Type B pancreatic cell (in vitro differentiated cells): ENCODE measurements at places on chromosomes 13 and 19.

- H3K36me3 ChIP-seq = peaks cover 3% of the 10 kb centered on the region
- H3K4me3 ChIP-seq = no peak overlapping the region
- no peak for DNase-seq
- no peaks in the 10 kb centered on the region for H3K27me3 ChIP-seq
Observed at GRCh38 chr19:55681131-55682092, 6.4 kb downstream of the EPN1 start.

GRCh38 chr19:12187625-12188024, 24.7 kb downstream of the ZNF136 start:
- H3K27me3 ChIP-seq = no peaks in the 10 kb centered on the region
- no peaks in the 10 kb centered on the region for H3K4me1 ChIP-seq
- DNase-seq = no peak
- no peak overlapping the region for H3K27ac ChIP-seq
- H3K36me3 ChIP-seq = peaks cover 79% of the 10 kb centered on the region

DNA sequence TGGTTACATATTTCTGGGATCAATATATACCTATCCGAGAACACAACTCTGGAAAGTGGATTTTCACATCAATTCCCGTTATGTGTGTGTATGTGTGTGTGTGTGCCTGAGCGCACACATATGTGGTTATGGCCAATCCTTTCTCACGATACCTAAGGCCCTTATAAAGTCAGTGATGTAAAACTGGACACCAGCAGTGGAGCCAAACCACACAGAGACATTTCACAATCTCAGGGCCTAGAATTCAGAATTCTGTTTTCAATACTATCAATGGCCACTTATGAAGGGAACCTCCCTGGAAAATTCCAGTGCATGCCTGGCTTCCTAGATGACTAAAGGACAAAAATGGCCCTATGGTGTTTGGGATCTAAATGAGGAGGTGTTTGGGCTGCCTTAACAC, 187.3 kb upstream of the UBL3 start:
- H3K27me3 ChIP-seq = peaks cover 16% of the 10 kb centered on the region
- DNase-seq = no peak
- no peak overlapping the region for H3K4me3 ChIP-seq
- no peak overlapping the region for H3K27ac ChIP-seq

DNA sequence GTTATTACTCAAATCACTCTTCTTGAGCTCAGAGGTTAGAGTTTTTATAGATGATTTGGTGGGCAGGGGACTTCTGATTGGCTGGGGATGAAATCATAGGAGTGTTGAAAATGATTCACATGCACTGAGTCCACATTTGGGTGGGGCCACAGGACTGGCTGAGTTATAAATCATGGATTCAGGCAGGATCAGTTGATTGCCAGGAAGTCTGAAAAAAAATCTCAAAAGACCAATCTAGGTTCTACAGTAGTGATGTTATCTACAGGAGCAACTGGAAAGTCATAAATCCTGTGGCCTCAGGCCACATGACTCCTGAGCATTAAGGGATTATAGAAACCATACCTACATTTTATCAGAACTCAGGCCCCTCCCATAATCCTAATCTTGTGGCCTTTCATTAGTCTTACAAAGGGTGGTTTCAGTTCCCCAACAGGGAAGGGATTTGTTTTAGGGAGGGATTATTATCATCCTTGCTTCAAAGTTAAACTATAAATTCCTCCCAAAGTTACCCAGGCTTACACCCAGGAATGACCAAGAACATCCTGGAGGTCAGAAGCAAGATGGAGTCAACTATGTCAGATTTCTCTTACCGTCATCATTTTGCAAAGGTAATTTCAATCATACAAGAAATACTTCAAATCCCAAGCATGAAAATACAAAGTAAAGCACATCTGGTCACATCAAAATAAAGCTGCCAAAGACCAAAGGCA, 5.6 kb upstream of the CCDC70 start:
- H3K27ac ChIP-seq = peak overlapping the region; percentile 21
- no peak overlapping the region for H3K4me3 ChIP-seq
- DNase-seq = no peak
- no peaks in the 10 kb centered on the region for H3K36me3 ChIP-seq

- DNase-seq = no peak
- no peak overlapping the region for H3K27ac ChIP-seq
- no peaks in the 10 kb centered on the region for H3K27me3 ChIP-seq
- H3K36me3 ChIP-seq = no peaks in the 10 kb centered on the region
- H3K4me3 ChIP-seq = no peak overlapping the region
- peaks cover 26% of the 10 kb centered on the region for H3K4me1 ChIP-seq
Observed at GRCh38 chr19:17081672-17082630, 6.4 kb downstream of the MYO9B start.

GRCh38 chr13:62040078-62040477, 624.4 kb upstream of the PCDH20 start:
- no peak for DNase-seq
- no peaks in the 10 kb centered on the region for H3K36me3 ChIP-seq
- no peak overlapping the region for H3K4me3 ChIP-seq

DNA sequence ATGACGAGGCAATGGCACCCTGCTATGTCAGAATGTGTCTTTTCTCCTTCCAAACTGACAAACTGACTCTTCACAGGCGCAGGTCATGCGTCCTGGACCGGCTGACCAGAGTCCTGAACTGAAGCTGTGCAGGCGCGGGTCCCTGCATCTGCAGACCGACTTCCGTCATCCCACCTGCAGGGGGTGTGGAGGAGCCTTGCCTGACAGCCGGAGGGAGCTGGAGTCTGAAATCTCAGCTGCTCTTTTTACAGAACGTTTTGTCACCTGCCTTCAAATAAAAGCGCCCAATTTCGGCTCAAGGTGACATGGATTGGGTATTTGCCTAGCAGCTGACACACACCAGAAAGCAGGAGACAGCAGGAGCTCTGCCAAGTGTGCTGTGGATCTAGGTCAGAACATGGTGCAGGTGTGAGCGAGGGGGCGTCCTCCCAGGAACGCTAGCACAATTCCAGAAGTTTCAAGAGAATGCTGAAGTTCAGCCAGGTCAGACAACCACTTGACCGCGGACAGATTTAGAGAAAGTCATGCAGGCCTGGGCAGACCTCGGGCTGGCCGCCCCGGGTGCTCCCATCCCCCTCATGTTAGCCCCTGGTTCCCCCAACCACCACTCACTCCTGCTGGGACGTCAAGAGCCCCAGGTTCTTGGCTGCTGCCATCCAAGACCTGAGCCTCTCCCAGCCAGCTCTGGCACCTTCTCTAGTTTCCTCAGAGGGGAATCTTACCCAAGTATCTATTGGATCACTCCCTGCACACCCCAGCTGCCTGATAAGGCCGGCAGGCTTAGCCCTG, 32.8 kb downstream of the ELL start:
- no peak for DNase-seq
- peak overlapping the region; percentile 31 for H3K27ac ChIP-seq

- DNase-seq = no peak
- peaks cover 9% of the 10 kb centered on the region for H3K4me1 ChIP-seq
- no peaks in the 10 kb centered on the region for H3K27me3 ChIP-seq
- peak overlapping the region; percentile 99 for H3K27ac ChIP-seq
- H3K36me3 ChIP-seq = no peaks in the 10 kb centered on the region
Observed at GRCh38 chr19:8320564-8321066, 560 bp downstream of the NDUFA7 start.

DNA sequence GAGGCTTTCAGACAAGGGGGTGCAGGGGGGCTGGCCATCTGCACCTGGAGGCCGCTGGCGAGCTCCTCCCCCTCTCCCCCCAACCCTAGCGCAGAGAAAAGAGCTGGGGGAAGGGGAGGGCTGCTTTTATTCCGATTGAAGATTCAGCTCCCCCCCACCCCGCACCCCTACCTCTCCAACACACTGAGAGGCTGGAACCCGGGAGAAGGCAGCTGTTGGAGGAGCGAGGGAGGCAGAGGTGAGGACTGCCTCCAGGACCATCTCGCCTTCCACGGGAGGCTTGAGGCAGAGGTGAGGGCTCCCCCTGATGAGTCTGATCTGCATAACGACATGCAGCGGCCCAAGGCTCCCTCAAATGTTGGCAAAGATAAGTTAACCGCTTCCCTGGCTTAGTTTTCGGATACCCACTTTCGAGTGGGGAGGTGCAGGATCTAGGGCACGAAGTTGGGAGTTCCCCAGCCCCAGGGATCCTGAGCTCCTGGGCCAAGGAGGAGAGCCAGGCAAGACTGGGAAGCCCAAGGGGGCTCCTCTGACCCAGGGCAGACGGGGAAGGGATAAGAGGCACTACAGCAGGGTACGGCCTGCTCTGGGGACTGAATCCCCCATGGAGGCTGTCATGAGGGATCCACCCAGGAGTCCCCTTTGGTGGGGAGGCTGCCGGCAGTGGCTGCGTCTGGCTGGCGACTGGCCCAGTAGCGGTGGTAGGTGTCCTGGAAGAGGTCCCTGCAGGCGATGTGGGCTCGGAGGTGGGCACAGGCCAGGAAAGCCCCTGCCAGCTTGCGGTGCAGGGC, 1.2 kb upstream of the NUMBL start:
- peak overlapping the region; percentile 56 for H3K27ac ChIP-seq
- no peaks in the 10 kb centered on the region for H3K27me3 ChIP-seq
- H3K36me3 ChIP-seq = no peaks in the 10 kb centered on the region
- DNase-seq = no peak
- peak overlapping the region; percentile 45 for H3K4me3 ChIP-seq

DNA sequence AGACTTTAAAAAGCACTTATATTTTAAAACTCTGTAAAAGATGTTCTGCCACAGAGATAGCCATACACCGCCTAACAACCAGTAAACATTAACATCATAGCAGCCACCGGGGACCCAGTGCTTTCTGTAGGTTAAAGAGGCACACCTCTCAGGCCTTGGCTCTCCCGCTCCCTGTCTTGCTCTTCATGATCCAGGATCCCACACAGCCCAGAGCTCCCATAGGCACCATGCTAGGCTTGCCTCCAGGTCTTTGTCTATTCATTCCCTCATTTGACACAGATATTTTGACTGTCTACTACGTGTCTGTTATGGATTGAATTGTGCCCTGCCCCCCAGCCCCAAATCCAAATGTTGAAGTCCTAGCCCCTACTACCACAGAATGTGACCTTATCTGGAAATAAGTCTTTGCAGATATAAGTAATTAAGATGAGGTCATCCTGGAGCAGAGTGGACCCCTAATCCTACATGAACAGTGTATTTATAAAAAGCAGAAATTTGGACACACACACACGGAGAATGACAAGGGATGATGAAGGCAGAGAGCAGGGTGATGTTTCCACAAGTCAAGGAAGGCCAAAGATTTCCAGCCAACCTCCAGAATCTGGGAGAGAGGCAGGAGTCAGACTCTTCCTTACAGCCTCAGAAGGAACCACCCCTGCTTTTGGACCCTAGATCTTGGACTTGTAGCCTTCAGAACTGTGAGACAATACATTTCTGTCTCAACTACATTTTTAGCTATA, 272.6 kb downstream of the DNAJC15 start:
- H3K4me3 ChIP-seq = no peak overlapping the region
- DNase-seq = no peak
- peaks cover 4% of the 10 kb centered on the region for H3K36me3 ChIP-seq
- H3K4me1 ChIP-seq = peaks cover 22% of the 10 kb centered on the region
- H3K27ac ChIP-seq = no peak overlapping the region

GRCh38 chr19:41691268-41691970, 3.3 kb upstream of the CEACAM7 start:
- no peak overlapping the region for H3K27ac ChIP-seq
- DNase-seq = no peak
- H3K36me3 ChIP-seq = no peaks in the 10 kb centered on the region
- no peak overlapping the region for H3K4me3 ChIP-seq

DNA sequence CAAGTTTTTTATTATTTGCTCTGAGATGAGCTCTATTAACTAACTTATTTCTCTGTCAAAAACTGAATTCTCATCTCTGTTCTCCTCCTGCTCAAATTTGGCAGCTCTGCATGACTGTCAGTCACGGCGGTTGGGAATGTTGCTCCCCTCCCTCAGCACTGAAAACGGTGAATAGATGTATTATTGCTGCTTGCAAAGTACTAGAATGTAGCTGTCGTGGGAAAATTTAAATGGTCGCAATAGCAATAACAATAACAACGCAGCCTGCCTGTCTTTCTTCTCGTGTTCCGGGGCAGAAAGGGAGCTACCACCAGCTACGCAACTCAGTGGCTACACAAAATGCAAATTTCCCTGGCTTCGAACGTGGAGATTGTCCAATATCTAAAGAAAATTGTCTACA, 125.6 kb upstream of the FRY start:
- no peak for DNase-seq
- H3K36me3 ChIP-seq = no peaks in the 10 kb centered on the region
- H3K27me3 ChIP-seq = peaks cover 12% of the 10 kb centered on the region
- no peak overlapping the region for H3K27ac ChIP-seq
- no peak overlapping the region for H3K4me3 ChIP-seq

- H3K4me3 ChIP-seq = no peak overlapping the region
- peak; percentile 58 for DNase-seq
- no peaks in the 10 kb centered on the region for H3K4me1 ChIP-seq
- no peak overlapping the region for H3K27ac ChIP-seq
Observed at GRCh38 chr13:26721251-26722121, 39.1 kb downstream of the GPR12 start.

DNA sequence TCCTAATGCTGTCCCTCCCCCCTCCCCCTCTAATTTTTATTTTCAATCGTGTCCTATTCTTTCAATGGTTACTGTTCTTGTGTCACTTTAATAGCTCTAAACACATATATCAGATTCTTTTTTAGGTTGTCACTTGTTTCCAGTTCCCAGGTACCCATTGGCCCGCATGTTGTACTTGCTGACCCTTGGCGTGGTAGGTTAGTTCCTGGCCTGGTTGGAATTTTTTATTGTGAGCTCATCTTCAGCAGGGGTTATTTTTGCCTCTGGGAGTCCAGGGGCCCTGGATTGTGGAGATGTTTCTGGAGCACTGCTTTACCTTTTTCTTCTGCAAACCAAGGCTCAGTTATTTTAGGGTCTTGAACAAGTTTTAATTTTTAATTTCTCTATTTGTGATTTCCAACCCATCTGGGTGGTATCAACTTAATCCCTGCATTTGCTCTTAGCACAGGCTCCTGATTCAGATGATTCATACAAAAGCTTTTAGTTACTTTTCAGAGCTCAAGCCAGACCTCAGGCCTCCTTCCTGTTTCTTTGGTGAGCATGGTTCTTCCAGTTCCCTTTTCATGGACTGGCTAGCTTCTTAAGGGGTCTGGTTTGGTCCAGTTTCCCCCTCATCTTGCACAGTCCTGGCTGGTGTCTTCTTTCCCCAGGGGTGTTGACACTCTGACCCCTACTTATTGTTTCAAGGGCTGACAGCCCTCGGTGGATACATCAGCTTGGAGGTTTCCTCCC, 220.5 kb downstream of the TM9SF2 start:
- no peak overlapping the region for H3K27ac ChIP-seq
- H3K36me3 ChIP-seq = no peaks in the 10 kb centered on the region
- no peak for DNase-seq

GRCh38 chr13:114103801-114104654, 28.4 kb downstream of the RASA3 start:
- peaks cover 12% of the 10 kb centered on the region for H3K4me1 ChIP-seq
- no peaks in the 10 kb centered on the region for H3K36me3 ChIP-seq
- no peak overlapping the region for H3K27ac ChIP-seq
